ENCODE measurements at places on chromosomes 16 and 17.

DNA sequence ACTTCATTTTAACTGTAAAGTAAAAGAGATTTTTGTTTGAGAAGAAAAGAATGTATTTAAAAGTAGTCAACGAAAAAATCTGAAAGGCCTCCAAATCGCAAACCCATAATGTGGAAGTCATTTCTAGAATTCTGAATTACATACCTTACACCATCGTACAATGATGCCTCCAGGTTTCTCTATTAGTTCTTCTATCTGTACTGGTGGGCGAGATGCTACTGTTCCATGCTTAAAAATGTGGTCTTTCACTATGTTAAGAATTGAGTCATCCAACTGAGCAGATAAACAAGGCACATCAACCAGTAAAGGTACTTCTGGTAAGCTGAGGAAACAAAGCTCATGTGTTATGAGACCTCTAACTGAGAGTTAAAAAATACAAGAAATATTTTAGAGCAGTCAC is 28.5 kb downstream of the CRLF3 start:
- no peak for DNase-seq

GRCh38 chr17:28977659-28978355 is 26.5 kb upstream of the PHF12 start:
- DNase-seq, result no peak

DNA sequence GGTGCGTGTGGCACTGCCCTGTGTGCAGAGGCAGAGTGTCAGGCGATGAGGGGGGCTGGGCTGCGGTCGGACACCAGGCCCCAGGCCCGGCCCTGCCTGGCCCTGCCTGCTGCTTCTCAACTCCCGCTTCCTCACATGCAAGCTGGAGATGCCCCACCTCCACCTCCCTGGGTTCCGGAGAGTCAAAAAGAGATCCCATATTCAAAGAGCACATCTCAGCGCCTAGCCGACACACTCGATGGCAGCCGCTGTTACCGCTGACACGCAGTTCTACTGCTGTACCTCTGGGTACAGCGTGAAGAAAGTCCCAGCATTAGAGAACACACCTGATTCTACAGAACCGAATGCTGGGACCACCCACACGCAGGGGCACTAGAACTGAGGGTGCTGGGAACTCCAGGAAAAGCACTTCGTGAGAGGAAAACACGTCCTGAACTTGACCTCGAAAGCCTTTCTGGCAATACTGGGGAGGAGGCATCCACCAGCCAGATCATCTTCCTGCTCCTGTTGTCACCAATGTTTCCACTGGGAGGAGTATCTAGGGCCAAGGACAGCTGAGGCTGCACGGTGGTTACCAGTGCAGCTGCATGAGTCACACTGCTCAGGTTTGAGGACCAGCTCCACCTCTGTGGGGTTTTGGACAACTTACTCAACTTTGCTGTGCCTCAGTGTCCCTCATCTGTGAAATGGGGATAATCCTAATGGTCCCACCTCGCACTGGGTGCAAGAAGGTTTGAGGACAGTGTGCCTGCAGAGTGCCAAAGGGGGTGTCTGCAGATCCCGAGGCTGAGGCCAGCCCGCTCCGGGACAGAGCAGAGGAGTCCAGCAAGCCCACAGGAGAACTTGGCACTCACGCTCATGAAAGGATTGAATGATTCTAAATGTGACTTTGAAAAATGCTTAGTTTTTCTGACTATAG is 100.4 kb upstream of the DNAH17 start:
- DNase-seq, result no peak

- DNase-seq, result no peak
Measured at GRCh38 chr16:67024384-67025209, 4.4 kb upstream of the CBFB start.

DNA sequence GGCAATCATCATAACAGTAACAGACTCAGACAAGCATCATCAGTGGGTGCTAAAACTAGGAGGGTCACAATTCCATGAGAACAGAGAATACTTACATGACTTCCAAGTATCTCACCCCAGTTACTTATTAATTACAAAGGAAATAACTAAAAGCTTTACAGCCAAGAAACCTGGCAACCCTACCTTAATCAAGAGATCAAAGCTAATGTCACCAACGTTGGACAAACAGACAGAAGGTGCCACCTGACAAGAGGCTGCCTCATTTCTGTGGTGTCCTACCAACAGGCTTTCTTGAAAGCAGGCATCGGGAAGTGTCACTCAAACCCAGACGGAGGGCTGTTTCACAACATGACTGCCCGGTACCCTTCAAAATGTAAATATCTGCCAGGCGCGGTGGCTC is 84.6 kb downstream of the RMI2 start:
- DNase-seq, result no peak

DNA sequence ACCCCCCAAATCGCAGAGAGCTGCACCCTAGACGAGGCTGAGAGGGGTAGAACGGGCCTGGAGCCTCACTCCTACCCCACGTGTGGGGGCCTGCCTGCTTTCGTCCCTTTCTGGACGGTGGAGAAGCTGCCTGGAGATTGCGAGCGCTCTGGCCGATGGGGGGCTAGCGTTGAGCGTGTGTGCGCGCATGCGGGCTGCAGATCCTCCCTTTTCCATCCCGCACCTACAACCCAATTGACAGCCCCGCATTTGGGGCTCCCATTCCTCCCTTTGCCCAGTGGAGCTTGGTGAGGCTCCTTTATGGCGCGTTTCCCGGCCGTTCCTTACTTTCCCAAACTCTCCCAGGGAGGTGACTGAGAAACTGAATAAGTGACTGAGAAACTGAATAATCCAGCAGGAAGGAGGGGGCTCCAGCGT is 907 bp upstream of the ESRP2 start:
- DNase-seq, result no peak

DNA sequence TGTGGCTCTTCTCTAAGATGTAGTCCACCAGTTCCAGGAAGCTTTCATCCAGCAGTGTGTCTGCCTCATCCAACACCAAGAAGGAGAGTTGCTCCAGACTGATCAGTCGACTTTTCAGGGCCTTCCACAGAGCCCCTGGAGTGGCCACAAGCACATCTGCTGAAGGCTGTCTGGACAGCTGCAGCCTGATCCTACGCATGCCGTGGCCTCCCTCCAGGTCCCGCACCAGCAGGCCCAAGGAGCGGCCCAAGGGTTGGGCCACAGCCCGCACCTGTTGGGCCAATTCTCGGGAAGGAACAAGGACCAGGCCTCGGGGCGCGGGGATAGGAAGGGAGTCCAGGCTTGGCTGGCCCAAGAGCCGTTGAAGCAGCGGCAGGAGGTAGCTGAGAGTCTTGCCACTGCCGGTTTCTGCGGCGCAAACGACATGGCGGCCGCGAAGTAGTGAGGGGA is 729 bp downstream of the DDX28 start:
- no peak for DNase-seq

GRCh38 chr16:51442141-51442870 is 291.2 kb upstream of the SALL1 start:
- DNase-seq, result no peak

GRCh38 chr17:43760254-43760852 is 1.8 kb upstream of the SOST start:
- peak; percentile 89 for DNase-seq

GRCh38 chr17:13385481-13385911 is 216.2 kb downstream of the HS3ST3A1 start:
- no peak for DNase-seq

DNA sequence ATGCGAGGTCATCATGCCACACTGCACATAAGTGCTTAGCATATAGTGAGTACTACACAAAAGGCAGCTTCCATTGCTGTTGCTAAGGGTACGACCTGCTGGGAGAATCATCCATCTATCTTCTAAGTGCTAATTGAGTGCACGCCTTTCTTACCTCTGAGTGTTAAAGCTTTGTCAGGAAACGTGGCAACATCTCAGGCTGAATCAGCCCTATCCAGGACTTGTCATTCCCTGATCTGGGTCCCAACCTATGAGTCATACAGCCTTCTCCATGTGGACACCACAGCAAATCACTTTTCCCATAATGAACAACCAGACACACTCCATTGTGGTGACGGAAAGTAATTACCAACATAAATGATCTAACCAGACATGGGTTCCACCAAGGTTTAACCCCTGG is 201.1 kb upstream of the MAF start:
- DNase-seq, result no peak

GRCh38 chr16:88978608-88979346 is 1.8 kb upstream of the CBFA2T3 start:
- no peak for DNase-seq

GRCh38 chr17:1322480-1322879 is 43.0 kb downstream of the TRARG1 start:
- DNase-seq, result no peak

DNA sequence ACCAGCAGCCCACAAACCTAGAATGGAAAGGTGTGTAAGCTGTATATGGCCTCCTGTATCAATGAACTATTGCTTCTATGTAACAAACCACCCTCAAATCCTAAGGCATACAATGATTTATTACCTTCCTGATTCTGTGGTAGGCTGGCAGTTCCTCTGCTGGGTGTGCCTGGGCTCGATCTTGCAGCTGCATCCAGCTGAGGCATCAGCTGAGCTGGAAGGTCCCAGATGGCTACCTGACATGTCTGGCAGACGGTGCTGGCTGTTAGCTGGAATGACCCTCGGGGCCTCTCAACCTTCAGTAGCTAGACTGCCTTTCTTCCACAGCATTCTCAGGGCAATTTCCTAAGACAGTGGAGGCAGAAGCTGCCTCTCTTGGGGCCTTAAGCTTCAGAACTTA is 152.7 kb downstream of the RAB11FIP4 start:
- DNase-seq, result no peak

- no peak for DNase-seq
Measured at GRCh38 chr16:22646948-22647556, 136.4 kb downstream of the NPIPB5 start.

- DNase-seq, result no peak
Measured at GRCh38 chr16:83967838-83968305, at the start of gene NECAB2. Gene NECAB2, plus strand, starts transcription at chr16:83968244. Its CDS starts 405 bp downstream, at chr16:83968649.

DNA sequence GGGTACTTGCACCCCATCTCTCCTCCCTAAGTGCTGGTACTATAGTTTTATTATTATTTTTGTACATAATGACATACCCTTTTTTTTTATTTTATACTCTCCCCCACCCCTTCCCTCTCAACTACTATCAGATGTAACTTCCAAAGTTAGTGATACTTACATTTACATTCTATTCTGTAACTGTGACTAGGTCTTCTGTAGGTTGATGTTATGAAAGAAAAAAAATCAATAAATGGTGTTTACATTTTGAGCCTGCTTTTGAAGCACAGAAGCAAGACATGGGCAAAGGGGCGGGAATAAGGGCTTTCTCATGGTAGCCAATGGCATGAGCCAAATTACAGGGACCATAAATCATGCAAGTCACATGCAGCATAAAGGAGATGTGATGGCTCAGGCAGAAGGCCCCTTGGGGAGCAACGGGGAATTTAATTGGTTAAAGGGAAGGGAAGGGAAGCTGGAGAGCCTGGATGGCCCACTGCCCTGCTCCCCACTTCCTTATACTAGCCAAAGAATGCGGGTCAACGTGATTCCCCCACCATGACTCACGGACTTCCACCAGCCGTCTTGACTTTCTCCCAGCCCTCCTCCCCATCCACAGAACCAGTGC is 2.4 kb upstream of the ACSF2 start:
- no peak for DNase-seq

DNA sequence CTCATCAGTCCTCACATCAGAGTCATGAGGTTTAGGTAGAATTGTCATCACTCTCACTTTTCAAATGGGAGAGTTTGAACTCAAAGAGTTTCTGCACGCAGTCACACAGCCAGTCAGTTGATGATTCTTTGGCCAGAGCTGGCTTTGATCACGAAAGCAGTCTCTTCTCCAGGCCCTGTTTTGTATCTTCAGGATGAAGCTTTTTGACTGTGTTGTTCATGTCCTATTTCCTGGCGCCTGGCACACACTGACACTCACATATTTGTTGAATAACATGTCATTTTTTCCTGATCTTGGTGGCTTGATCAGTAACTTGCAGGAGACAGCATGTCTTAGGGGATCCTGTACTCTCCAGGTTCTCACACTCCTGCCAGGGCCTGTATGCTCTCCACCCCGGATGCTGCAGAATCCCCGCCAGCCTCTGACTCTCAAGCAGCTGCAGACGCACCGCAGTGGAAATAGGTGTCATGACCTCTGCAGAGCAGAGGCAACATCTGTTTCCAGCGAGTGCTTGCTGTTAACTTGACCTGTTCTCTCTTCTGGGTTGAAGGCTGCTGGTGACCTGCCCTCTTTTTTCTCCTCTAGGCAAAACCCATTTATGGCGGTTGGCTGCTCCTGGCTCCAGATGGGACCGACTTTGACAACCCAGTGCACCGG is 33.0 kb downstream of the MPRIP start:
- no peak for DNase-seq

DNA sequence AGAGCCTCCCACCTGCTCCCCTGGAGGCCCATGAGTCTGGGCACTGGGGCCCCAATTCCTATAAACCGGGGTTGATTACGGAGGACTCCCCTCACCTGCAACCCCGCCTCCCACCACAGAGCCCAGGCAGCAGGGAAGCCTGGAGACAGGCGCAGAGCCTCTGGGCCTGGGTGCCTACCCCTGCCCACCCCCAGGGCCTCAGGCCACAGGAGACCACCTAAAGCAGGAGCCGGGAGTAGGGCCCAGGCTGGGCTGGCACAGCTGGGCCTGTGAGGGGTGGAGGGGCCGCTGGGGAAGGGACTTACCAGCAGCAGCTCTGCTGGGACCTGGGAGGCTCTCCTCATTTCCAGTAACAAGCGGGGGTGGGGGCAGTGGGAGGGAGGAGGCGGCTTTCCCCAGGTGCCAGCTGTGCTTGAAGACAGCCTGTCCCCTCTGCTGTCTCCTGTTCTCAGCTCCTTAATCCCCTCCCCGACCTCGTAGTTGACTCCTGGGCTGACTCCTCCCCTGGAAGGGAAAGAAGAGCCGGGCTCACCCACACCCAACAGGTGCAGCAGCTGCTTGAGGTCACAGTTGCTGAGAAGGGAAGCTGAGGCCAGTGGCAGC is 46.8 kb downstream of the TMEM235 start:
- DNase-seq, result no peak
